ENCODE measurements at places on chromosomes 5 and 9.

- H3K27me3 ChIP-seq, result no peaks in the 10 kb centered on the region
- DNase-seq, result no peak
- H3K4me3 ChIP-seq, result no peak overlapping the region
- no peaks in the 10 kb centered on the region for H3K36me3 ChIP-seq
- no peak overlapping the region for H3K27ac ChIP-seq
- no peaks in the 10 kb centered on the region for H3K4me1 ChIP-seq
These were observed 443.8 kb downstream of the LRRC70 start for GRCh38 chr5:63022403-63022802.

- no peaks in the 10 kb centered on the region for H3K36me3 ChIP-seq
- H3K4me3 ChIP-seq, result no peak overlapping the region
- DNase-seq, result no peak
- H3K27ac ChIP-seq, result no peak overlapping the region
- no peaks in the 10 kb centered on the region for H3K4me1 ChIP-seq
These were observed 19.7 kb downstream of the SLC9A3 start for GRCh38 chr5:504326-505154.

DNA sequence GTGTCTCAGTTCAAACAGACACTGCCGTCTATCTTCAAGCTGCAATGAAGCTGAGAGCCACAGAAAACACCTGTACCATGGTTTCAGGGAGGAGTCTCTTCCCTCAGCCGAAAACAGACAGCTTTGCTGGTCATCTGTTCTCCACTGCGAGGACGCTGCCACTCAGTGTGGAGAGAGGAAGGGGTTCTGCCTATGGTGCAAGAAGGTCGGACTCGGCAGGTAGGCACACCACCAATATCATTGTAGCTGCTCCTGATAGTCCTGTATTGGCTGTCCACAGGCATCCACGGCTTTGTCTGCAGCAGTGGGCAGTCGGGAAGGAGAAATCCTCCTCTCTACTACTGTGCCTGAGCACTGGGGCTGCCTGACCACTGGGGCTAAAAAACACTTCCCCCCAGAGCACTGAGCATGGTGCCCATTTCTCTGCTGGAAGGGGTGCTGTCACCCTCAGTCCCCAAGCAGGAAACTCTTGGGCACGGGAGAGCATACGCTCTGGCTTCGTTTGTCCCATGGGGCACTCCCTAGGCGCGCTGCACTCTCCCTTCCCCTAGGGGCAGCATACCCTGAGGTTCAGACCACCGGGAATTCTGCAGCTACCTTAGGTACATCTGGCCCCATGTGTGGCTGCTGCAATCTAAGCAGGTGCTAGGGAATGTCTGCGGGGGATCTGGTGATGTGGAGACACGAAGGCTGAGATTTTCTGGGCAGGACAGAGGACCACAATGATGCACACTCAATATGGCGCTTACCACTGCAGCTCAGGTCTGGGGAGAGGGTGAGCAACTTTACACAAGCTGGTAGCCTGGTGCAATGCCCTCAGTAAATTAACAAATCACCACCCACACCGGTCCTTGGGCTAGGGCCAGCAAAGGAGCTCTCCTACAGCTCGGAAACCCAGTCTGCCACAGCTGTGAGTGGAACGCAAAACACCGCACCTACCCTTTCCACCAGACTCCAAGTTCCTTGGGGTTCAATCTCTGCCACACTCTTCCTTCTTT is 880.9 kb upstream of the SEMA6A start:
- H3K36me3 ChIP-seq, result no peaks in the 10 kb centered on the region
- no peaks in the 10 kb centered on the region for H3K4me1 ChIP-seq
- no peak overlapping the region for H3K4me3 ChIP-seq
- no peak for DNase-seq
- no peak overlapping the region for H3K27ac ChIP-seq

DNA sequence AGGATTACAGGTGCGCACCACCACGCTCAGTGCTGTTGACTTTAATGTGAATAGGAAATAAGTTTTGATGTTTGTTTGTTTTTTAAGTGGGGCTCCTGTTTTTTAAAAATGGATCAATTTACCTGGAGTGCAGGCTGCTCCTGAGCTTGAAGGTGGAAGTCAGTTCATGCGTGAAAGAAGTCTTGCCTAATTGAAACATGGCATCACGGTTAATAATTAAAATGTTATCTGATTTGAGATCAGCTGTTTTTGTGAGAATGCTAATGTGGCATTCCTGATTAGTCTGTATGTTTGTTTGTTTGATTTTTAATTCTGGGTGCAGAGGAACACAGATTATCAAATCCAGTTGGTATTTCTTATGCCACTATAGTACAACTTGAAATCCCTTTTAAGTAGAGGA is 6.5 kb downstream of the SFXN1 start:
- no peaks in the 10 kb centered on the region for H3K27me3 ChIP-seq
- H3K4me3 ChIP-seq, result no peak overlapping the region
- no peak for DNase-seq
- H3K36me3 ChIP-seq, result no peaks in the 10 kb centered on the region
- no peaks in the 10 kb centered on the region for H3K4me1 ChIP-seq
- no peak overlapping the region for H3K27ac ChIP-seq

DNA sequence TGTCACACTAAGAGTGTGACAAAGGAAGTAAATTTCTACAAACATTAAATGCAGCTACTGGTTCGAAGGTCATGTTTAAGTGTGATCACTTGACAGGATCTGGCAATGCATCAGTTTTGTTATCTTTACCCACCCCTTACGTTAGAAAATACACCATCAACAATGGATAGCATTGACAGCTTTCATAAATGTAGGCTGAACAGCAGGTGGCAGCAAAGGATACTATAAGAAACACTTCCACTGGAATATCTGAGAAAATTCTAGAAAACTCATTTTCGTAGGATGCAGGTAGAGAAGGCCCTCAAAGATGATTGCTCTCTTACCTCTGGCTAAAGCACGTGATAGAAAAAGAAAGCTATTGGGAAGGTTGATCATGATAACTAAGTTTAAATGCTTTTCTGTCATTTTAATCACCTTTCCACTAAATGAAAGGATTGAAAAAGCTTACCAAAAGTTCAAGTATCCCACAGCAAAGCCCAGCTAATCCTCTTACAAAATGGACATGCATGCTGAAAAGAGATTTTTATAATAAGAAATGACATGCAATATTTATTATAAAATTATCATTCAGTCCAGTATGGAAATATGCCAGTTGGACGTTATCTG is 292.5 kb downstream of the PARP8 start:
- H3K36me3 ChIP-seq, result no peaks in the 10 kb centered on the region
- no peaks in the 10 kb centered on the region for H3K27me3 ChIP-seq
- H3K4me1 ChIP-seq, result no peaks in the 10 kb centered on the region
- no peak overlapping the region for H3K4me3 ChIP-seq
- no peak overlapping the region for H3K27ac ChIP-seq

DNA sequence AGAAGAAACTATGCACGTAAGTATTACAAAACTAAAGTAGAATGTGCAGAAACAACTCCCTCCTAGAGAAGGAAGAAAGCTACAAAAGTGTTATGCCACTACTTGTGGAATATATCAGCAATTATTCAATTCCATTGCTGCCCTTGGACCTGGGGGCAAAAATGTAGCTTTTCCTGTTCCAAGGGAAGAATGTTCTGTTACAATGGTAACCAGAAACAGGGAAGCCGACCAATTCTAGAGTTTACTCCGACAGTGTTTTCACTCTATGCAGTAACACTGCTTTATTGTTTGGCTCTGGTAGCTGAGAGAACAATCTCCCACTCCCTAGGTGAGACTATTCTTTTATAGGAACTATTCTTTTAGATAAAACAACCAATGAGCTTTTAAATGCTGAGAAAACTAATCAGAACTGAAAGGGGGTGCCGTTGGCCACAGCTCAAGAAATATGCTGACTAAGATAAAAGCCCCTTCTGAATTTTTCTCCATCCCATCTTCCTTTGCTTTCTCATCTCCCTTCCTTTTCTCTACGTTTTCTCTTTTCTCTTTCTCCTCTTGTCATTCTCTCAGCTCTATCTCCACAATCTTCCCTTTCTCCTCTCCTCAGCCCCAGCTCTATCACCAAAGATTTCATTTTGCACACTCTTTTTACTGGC is 54.1 kb downstream of the SLC1A3 start:
- no peak overlapping the region for H3K4me3 ChIP-seq
- no peak overlapping the region for H3K27ac ChIP-seq
- H3K36me3 ChIP-seq, result no peaks in the 10 kb centered on the region
- no peaks in the 10 kb centered on the region for H3K4me1 ChIP-seq
- no peaks in the 10 kb centered on the region for H3K27me3 ChIP-seq

- no peak overlapping the region for H3K27ac ChIP-seq
- no peak overlapping the region for H3K4me3 ChIP-seq
- DNase-seq, result no peak
- H3K36me3 ChIP-seq, result no peaks in the 10 kb centered on the region
These were observed 192.2 kb downstream of the TENT4A start for GRCh38 chr5:6905423-6905822.

DNA sequence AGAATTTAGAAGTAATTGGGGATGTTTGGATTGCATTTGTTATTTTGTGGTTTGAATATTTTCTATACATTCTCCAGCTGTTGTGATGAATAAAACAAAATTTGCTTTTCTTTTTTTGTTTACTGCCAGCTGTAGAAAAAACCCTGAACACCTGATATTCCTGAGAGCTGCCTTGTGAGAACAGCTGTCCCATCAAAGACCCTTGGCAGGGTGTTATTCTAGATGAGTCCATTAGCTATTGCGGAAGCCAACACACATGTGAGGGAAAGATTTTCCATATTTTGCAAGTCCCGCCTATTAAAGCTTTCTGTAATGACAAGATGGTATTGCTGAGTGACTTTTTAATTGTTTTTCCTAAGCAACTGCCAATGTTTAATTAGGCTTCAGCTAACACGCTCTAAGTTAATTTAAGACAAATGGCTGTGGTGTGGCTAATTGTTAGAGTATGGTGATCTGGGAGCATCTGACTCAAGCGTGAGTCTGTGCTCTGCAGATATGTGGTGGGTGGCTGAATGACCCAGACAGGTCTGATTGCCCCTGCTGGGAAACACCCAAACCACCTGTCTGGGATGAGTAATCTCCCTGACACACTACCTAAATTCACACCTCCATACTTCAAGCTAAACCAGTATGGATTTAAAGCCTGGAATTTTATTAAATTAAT is 86.5 kb upstream of the PRLR start:
- no peak overlapping the region for H3K4me3 ChIP-seq
- no peaks in the 10 kb centered on the region for H3K36me3 ChIP-seq
- no peak for DNase-seq

DNA sequence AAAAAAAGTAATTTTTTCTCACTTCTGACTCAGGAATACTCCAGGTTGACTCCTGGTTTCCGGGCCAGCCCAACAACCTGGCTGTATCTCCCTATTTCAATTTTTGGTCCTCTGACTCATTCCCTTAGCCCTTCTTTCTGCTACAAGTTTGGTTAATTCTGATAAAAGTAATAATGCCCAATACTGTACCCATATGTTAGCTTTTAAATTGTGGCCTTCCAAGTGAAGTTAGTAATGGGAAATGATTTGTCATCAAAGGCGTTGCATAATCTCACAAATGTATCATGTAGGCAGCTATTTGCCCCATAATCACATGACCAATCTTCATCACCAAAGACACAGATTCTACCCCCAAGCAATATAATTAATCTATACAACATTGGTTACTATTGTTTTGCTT is 31.1 kb upstream of the BNC2 start:
- DNase-seq, result no peak
- no peak overlapping the region for H3K4me3 ChIP-seq
- no peaks in the 10 kb centered on the region for H3K27me3 ChIP-seq
- H3K4me1 ChIP-seq, result no peaks in the 10 kb centered on the region
- H3K27ac ChIP-seq, result no peak overlapping the region
- no peaks in the 10 kb centered on the region for H3K36me3 ChIP-seq

GRCh38 chr9:77748214-77748772 is 100.2 kb upstream of the GNA14 start:
- H3K36me3 ChIP-seq, result no peaks in the 10 kb centered on the region
- DNase-seq, result no peak
- H3K27me3 ChIP-seq, result no peaks in the 10 kb centered on the region
- no peak overlapping the region for H3K4me3 ChIP-seq

GRCh38 chr9:75591972-75592371 is 298.5 kb upstream of the PCSK5 start:
- no peak for DNase-seq
- H3K36me3 ChIP-seq, result no peaks in the 10 kb centered on the region
- no peak overlapping the region for H3K4me3 ChIP-seq
- H3K4me1 ChIP-seq, result no peaks in the 10 kb centered on the region

DNA sequence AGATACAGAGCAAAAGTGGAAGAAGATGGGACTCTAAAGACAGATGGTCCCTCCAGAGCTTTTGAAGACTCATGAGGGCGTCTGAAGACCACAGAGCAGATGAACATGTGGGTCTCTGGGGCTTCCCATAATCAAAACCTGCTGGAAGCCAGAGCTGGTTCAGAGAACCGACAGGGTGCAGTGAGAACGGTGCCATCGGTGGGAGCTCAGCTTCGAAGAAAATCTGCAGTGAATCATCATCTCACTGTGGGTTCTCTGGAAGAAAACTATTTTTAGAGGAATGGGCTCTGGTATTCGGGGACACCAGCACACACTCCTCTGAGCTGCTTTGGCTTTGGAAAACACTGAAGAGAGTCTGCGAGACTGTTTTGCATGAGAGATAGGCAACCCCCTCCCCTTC is 222.4 kb upstream of the PANK3 start:
- H3K36me3 ChIP-seq, result no peaks in the 10 kb centered on the region
- DNase-seq, result no peak
- H3K4me3 ChIP-seq, result no peak overlapping the region
- H3K4me1 ChIP-seq, result no peaks in the 10 kb centered on the region

GRCh38 chr5:113273948-113274347 is 160.8 kb downstream of the TSSK1B start:
- H3K27me3 ChIP-seq, result no peaks in the 10 kb centered on the region
- H3K36me3 ChIP-seq, result no peaks in the 10 kb centered on the region
- H3K4me1 ChIP-seq, result no peaks in the 10 kb centered on the region
- no peak overlapping the region for H3K4me3 ChIP-seq
- no peak overlapping the region for H3K27ac ChIP-seq

GRCh38 chr9:112104401-112104800 is 70.7 kb downstream of the SUSD1 start:
- no peak for DNase-seq
- no peak overlapping the region for H3K27ac ChIP-seq
- H3K4me1 ChIP-seq, result no peaks in the 10 kb centered on the region
- no peak overlapping the region for H3K4me3 ChIP-seq
- H3K36me3 ChIP-seq, result no peaks in the 10 kb centered on the region
- H3K27me3 ChIP-seq, result no peaks in the 10 kb centered on the region

DNA sequence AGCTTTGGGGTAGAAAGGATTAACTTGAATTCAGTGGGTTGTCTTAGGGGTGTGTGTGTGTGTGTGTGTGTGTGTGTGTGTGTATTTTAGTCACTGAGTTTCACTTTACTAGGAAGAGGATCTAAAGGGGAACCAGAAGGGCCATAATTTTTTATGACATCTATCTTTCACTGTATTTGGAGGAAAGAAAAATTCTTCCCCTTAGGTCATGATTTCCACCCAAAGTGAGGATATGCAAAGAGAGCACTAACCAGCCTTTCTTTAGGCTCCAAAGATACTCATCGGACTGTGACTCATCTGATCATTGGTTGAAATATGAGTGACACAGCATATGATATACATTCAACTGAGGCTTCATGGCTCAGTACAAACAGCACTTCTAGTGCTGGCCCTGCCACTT is 75.2 kb upstream of the RASGRF2 start:
- DNase-seq, result no peak
- no peak overlapping the region for H3K27ac ChIP-seq
- H3K4me3 ChIP-seq, result no peak overlapping the region
- no peaks in the 10 kb centered on the region for H3K27me3 ChIP-seq
- no peaks in the 10 kb centered on the region for H3K36me3 ChIP-seq
